ENCODE measurements at places on chromosomes 16 and 17. TPM values are rescaled to one million over a fixed set of nuclear protein-coding genes. Genes with fewer than 3 reads are reported as not detected.

CD300C gene
- total RNA-seq = 0.24 TPM

- DNase-seq = no peak
Measured at GRCh38 chr17:18261659-18262058, 1.2 kb downstream of the MIEF2 start.

DNA sequence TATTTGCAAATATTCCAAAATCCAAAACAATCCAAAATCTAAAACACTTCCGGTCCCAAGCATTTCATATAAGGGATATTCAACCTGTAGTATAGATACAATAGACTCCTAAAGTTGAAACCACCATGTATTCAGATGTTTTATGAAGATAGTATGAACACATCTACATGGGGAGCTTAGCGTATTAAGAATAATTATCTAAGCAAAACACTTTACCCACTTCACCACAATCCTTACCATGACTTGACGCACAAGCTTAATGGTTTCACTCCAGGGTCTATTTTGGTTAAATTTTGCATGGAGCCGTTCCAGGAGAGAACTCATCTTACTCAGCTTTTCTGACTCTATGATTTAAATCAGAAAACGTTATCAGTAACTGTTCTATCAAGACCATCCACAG lies 3.5 kb downstream of the MED1 start:
- DNase-seq = no peak

- no peak for DNase-seq
Measured at GRCh38 chr17:66468241-66469087, 166.1 kb downstream of the PRKCA start.

- DNase-seq = no peak
Measured at GRCh38 chr16:30802936-30803335, 15.9 kb upstream of the ZNF629 start.

GRCh38 chr17:35912339-35912912 lies 18.1 kb downstream of the RDM1 start:
- DNase-seq = no peak

GRCh38 chr16:88782454-88783390 lies 2.3 kb downstream of the PIEZO1 start:
- no peak for DNase-seq

DNA sequence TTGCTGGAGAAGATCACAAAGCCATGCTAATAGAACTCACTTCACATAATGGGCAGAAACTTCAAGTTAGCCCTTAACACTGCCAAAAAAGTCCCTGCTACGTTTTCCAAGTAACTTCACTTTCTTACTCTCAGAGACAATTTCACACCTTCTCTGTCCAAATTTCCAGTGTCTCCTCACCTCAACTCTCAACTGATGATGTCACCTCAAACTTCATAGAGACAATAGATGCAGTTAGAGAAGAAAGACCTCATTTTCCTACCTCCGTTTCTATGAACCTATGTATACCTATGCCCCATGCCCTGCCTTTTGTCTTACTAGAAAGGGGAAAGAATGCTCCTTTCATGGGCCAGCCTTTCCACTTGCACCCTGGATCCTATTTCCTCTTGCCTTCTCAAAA lies 14.2 kb upstream of the EFCAB3 start:
- no peak for DNase-seq

- DNase-seq = peak; percentile 90
Measured at GRCh38 chr17:41496803-41497484, 7.2 kb upstream of the KRT36 start.
